ENCODE measurements at places on chromosomes 2 and 18.
A peak's percentile ranks its signal among the peaks of the same experiment; 100 is the strongest.

DNA sequence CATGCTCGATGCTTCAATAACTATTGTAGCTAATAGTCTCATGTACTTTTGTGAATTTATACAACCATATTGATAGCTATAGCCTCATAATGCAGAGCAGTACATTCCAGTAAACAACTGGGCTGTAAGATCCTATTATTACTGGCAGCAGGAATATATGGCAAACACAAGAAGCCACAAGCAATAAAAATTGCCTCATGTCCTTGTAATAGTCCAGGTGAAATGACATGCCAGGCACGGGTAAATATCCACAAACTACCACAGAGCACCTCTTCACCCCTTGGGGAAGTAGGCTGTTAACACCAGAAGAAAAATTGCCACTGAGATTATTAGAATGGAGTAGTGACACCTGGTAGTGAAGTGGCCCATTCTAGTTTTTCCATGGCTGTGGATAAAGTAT, 158.3 kb downstream of the MTX2 start:
- no peak for DNase-seq

DNA sequence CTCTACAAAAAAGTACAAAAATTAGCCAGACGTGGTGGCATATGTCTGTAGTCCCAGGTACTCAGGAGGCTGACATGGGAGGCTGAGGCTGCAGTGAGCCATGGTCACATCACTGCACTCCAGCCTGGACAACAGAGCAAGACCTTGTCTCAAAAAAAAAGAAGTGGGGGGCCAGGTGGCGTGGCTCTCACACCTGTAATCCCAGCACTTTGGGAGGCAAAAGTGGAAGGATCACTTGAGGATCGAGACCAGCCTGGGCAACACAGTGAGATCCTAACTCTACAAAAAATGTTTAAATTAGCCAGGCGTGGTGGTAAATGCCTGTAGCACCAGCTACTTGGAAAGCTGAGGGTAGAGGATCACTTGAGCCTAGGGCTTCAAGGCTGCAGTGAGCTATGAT, 23.1 kb downstream of the KCNG3 start:
- DNase-seq = no peak

- no peak for DNase-seq
These were observed 53.7 kb downstream of the ZBTB7C start for GRCh38 chr18:48355276-48356115.

- peak; percentile 52 for DNase-seq
These were observed 48.6 kb upstream of the RAPH1 start for GRCh38 chr2:203583701-203584100.

GRCh38 chr2:181586569-181587081, 70.3 kb downstream of the CERKL start:
- no peak for DNase-seq

DNA sequence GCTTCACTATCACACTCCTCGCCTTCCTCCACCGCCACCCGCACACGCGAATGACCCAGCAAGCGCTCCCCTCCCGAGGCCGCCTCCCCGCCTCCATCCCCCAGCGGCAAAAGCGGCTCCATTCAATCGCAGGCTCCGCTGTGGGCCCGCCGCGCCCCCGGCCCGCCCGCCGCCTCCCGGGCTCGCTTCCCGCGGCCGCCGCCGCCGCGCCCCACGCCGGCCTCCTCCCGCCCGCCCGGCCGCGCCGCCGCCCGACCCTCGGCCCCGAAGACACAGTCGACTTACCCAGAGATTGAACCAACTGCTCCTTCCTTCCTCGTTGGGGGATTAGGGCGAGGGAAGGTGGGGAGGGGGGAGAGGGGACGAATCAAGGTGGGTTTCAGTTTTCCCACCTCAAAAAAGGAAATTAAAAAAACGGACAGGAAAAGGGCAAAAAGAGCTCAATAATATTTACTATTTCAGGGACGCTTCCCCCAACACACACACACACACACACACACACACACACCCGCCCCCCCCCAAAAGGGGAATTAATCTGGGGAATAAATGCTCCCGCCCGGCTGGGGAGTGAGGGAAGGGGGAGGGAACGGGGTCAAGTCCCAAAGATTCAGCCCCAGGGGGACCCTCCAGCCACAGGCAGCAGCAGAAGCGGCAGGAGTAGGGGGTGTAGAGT, 743 bp downstream of the XPO1 start:
- DNase-seq = no peak

DNA sequence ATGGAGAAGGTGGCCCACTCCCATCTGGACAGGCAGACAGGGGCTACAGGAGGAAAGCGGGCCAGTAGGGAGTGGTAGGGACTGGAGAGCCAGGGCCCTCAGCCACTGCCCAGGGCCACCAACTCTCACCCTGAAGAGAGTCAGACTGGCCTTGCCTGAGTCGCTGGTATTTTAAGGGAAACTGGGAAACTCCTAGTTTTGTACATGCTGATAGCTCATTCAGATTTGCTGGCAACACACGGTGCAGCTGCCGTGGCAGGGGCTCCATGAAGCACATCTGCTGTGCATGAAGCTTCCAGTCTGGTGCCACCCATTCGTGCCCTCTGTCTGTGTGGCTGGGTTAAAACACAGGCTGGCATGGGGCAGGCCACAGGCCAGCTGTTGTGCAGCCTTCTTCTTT, 137.3 kb upstream of the GLI2 start:
- DNase-seq = no peak

DNA sequence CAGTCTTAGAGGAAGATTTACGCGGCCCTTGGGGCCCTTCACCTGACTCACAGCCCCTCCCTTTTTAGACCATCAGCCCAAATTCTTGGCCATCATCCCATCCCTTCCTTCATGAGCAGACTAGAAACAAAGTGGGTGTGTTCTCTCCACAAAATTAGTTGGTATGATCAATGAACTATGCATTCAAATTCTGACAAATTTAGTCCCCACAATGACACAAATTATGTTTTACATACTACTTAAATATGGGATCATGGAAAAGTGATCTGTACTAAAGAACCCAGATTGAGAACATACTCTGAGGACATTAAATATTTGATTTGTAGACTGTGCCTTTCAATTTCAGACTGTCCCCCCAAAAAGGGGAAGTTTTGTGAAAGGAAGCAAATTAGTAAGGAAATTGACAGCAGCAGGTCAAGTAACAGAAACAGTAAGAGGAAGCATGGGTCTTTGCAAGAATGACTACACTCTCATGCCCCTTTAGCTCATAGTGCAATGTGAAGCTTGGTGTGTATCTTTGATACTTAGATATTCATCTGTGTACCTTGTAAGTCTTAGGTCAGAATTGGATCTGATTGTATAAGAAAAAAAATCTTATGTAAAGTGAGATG, 2.2 kb upstream of the MAPRE2 start:
- no peak for DNase-seq

DNA sequence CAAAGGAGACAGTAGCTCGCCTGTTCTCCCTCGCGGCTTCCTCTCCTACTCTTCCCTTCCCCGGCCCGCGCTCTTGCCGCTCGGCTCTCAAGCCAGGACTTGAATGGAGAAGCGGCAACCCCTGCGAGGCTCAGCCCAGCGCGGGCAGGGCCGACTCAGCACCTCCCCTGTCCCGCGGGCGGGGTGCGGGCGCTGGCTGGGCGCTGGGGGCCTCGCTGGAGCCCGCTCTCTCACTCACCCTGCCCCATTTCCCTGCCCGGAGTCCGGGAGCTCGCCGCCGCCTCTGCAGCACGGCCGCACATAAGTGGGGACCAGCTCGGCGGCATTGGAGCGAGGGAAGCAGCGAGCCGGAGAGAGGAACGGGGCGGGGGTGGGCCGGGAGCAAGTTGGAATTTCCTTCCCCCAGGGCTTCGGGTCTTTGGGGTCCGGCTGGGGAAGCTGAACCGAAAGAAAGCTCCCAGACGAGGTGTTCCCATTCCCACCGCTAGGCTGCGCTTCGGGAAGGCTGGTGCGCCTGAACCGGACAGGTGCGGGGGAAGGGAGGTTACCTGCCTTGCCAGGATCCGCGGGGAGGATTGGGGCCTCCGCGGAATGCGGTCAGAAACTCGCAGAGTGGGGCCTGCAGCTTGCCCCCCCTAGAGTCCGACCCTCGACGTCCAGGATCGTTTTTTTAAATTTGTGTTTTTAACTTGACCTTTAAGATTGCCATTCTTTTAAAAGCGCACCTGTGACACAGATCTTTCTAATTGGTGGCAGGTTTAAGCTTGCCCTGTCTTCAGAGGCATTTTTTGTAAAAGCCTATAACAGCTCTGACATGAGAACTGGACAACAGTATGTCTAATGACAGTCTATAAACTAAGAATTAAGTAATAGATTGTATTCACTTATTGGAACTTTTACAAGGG, at the start of gene COBLL1:
TSS of gene COBLL1 (minus strand) at position 105 of the 905 bp plus-strand sequence. CDS start 627 bp downstream, outside the sequence.
- DNase-seq = peak; percentile 77
